ENCODE measurements at places on chromosomes 13 and 19.

DNA sequence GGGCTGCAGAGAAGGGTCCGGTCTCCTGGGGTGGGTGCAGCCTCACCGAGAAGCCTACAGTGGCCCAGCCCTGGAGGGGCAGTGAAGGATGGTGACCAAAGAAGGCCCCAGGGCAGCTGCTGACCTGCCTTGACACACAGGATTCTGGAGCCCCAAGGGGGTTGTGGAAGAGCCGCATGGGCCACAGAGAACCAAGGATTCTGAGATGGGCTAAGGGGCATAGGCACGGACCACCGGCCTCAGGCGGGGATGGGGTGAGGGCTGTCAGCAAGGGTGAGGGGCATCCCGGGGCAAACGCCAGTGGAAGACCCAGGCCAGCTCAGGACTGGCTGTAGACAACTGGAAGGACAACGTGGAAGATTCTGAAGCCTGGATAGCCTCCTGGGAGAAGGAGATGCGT lies 151.6 kb downstream of the TEX29 start:
- DNase-seq, result no peak

- no peak for DNase-seq
Measured at GRCh38 chr13:110784704-110785103, 71.2 kb downstream of the ING1 start.

- DNase-seq, result no peak
Measured at GRCh38 chr13:113945857-113946408, 27.9 kb downstream of the C13orf46 start.

- no peak for DNase-seq
Measured at GRCh38 chr13:27607125-27607524, 13.2 kb downstream of the LNX2 start.
